Upper lobe of left lung (tissue), 6 donors: ENCODE measurements at places on chromosomes 3 and 15. TPM values are rescaled to one million over a fixed set of nuclear protein-coding genes. Genes with fewer than 3 reads are reported as not detected.

DNA sequence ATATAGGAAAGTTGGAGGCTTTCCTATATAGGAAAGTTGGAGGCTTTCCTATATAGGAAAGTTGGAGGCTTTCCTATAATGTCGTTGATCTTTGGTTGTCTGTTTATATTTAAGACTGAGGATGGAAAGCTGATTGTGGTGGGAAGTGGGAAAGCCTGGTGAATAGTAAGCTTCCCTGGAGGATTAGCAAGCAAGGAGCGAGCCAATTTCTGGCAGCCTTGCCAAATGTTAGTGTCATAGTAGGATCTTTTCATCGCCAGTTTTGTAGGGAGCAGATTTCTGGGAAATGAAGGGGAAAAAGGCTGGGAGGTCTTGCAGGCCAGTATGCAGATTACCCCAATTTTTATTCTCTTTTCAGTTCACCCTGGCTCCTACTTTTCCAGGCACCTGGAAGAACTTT lies 39.9 kb upstream of the CCNL1 start:
- no peaks in the 10 kb centered on the region for H3K27me3 ChIP-seq
- no peaks in the 10 kb centered on the region for H3K4me1 ChIP-seq
- no peak overlapping the region for H3K4me3 ChIP-seq
- no peaks in the 10 kb centered on the region for H3K36me3 ChIP-seq

GRCh38 chr3:170563712-170564423 lies 22.0 kb downstream of the SLC7A14 start:
- no peak for DNase-seq
- no peak overlapping the region for H3K4me3 ChIP-seq
- H3K27me3 ChIP-seq = no peaks in the 10 kb centered on the region

DNA sequence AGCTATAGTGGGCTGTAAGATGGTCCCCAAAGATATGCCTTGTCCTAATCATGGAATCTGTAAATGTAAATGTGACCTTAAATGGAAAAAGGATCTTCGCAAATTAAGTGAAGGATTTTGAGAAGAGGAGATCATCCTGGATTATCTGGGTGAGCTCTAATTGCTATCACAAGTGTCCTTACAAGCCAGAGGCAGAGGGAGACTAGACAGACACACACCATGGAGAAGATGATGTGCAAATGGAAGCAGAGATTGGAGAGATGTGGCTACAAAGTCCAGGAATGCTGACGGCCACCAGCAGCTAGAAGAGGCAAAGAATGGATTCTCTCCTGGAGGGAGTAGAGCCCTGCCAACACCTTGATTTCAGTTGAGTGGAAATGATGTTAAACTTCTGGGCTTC lies 102.3 kb upstream of the PROK2 start:
- H3K36me3 ChIP-seq = no peaks in the 10 kb centered on the region
- DNase-seq = no peak
- no peaks in the 10 kb centered on the region for H3K27me3 ChIP-seq

GRCh38 chr3:74009961-74010844 lies 385.5 kb upstream of the PDZRN3 start:
- H3K27me3 ChIP-seq = no peaks in the 10 kb centered on the region
- no peak for DNase-seq
- H3K4me3 ChIP-seq = no peak overlapping the region
- H3K27ac ChIP-seq = no peak overlapping the region
- no peaks in the 10 kb centered on the region for H3K4me1 ChIP-seq

DNA sequence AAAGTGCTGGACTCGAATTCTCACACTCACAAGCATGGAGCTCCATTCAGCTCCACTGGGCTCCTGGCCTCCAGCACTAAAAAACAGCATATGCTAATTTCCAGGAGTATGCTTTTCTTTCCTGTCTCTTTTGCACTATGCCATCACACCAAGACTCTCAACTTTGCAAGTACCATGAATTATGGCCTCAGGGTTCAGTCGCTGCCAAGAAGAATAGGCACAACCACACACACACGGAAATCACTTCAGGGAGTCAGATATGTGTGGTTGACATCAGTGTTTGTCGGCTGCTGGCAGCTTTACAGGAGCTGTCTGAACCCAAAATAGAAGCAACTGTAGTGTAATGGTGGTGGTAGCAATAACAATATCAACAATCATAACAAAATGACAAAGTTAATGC lies 305.0 kb upstream of the SLCO3A1 start:
- H3K27me3 ChIP-seq = no peaks in the 10 kb centered on the region
- DNase-seq = no peak
- H3K4me3 ChIP-seq = no peak overlapping the region
- no peaks in the 10 kb centered on the region for H3K36me3 ChIP-seq

DNA sequence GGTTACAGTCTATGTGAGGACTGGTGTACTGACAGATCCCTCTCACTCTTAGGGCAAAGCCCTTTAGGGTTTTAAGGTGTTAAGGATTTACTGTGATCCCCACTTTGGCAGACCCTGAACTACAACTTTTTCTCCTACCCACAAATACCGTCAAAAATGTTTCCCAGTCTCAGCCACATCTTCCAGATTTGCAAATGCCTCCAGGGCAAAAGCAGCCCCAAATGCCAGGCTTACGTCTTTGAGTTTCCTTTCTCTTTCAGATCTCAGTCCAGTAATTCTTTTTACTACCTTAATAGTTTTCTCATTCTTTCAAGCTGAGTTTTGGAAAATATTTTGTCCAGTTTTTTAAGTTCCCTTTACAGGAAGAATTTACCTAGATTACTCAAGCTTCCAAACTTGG lies 13.4 kb upstream of the ITGA11 start:
- H3K4me3 ChIP-seq = no peak overlapping the region
- no peak for DNase-seq
- H3K4me1 ChIP-seq = no peaks in the 10 kb centered on the region
- H3K36me3 ChIP-seq = no peaks in the 10 kb centered on the region
- no peaks in the 10 kb centered on the region for H3K27me3 ChIP-seq
- no peak overlapping the region for H3K27ac ChIP-seq

ST8SIA2 gene
- total RNA-seq = not detected

SNTN gene
- 0.67 TPM for total RNA-seq

TMEM212 gene
- total RNA-seq = 3.0 TPM

C3orf20 gene
- total RNA-seq = 0.11 TPM

LMAN1L gene
- total RNA-seq = 1.0 TPM

KCNH8 gene
- total RNA-seq = not detected

TRPC1 gene
- total RNA-seq = 1.7 TPM

SCN11A gene
- 0.15 TPM for total RNA-seq

CHST2 gene
- total RNA-seq = 8.1 TPM
